Stimulated activated CD4-positive, alpha-beta T cell treated with anti-CD3 and anti-CD28 coated beads, Interleukin-15, amount 100 ng/mL, for 1 hour (primary cell): ENCODE measurements at places on chromosomes 13 and 19.

DNA sequence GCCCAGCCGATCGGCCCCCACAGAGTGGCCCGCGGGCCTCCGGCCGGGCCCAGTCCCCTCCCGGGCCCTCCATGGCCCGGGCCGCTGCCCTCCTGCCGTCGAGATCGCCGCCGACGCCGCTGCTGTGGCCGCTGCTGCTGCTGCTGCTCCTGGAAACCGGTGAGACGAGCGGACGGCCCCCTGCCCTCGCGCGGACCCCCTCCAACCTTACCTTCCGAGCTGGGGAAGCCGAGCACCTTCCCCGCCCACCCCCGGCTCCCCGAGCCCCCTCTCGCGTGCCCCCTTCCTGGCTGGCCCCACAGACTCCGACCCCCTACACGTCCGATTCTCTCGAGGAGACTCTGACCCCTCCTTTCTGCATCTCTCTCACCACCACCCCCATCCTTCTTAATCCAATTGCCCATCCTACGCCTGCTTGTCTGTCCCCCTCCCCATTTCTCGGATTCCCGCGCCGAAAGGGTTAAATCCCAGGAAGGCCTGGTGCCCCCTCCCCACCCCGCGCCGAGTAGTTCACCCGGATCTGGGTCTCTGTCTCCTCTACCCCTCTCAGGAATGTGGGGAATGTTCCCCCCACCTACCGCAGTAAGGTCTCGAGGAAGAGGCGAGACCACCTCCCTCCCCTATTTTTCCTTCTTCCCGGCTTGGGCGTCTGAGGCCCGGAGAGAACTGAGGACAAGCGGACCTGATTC is 502 bp downstream of the NECTIN2 start:
- no peak for DNase-seq

DNA sequence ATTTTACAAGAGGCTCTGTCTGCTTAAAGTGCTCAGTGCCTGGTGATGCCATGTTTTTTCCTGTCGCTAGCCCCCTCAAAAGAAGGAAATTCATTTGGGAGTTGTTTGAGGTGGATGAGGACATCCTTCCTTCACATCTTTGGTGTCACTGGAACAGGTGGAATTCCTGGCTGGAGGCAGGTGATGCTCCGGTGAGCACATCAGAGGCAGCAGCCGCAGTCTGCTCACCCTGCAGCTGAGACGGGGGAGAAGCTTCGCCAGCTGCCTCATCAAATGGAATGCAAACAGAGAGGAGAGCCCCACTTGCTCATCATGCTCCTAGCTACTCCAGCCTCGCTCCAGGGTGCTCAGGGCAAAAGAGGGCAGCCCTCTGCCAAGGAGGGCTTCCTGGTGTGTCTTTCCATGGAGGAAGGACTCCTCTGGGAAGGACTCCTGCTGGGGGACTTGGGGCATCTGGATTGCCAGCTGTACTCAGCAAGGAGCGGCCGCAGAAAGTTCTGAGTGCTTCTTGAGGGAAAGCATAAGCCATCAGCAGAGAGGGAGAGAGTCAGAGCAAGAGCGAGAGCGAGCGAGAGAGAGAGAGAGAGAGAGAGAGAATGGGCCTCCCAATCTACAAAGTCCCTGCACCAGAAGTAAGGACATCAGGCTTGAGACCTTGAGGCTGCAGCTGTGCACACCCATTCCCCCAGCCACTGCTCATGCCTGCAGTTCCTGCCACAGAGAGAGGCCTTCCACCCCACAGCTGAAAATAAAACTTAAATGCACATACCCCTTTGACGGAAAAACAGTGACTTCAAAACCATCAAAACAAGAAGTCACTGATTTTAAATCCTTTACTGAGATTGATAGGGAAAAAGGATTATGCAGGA is 74.3 kb upstream of the UBL3 start:
- no peak for DNase-seq

- no peak for DNase-seq
These were observed 11.3 kb downstream of the SLC25A42 start for GRCh38 chr19:19075126-19075525.

- DNase-seq = no peak
These were observed 2.7 kb downstream of the ING1 start for GRCh38 chr13:110716247-110716515.

GRCh38 chr13:39565036-39565949 is 37.7 kb downstream of the LHFPL6 start:
- DNase-seq = no peak

- no peak for DNase-seq
These were observed 256.6 kb downstream of the ABCC4 start for GRCh38 chr13:95044452-95045205.

GRCh38 chr13:44379885-44380284 is 6.3 kb downstream of the SERP2 start:
- no peak for DNase-seq

- peak; percentile 59 for DNase-seq
These were observed 194.5 kb downstream of the KATNAL1 start for GRCh38 chr13:30112602-30113435.

DNA sequence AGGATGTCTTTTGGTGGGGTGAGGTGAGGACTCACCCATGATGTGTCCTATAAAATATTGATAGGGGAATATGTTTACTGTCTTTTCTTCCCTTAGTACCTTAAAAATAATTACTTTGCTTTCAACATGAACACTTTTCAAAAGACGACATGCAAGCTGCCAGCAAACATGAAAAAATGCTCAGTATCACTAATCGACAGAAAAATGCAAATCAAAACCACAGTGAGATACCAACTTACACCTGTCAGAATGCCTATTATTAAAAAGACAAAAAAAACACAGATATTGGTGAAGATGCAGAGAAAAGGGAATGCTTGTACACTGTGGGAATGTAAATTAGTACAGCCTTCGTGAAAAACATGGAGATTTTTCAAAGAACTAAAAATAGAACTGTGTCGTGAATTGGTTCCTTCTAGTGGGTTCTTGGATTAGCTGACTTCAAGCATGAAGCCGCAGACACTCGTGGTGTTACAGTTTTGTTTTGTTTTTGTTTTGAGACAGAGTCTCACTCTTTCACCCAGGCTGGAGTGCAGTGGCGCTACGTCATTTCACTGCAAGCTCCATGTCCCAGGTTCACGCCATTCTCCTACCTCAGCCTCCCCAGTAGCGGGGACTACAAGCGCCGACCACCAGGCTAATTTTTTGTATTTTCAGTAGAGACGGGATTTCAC is 160.9 kb downstream of the FGF9 start:
- no peak for DNase-seq

DNA sequence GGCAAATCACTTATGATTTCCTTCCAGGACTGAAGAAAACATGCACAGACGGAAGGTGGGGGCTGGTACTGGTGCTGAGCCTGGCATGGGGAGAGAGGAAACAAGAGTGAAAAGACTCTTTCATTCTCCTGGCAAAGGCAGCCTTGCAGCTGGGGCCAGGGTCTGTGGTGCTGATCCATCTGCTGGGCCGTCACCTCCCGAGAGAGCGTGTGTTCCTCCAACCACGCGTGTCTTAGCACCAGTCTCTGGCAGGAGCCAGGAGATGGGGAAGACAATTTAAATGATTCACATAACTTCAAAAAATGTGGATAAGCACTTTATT is 23.9 kb upstream of the SPART start:
- no peak for DNase-seq

DNA sequence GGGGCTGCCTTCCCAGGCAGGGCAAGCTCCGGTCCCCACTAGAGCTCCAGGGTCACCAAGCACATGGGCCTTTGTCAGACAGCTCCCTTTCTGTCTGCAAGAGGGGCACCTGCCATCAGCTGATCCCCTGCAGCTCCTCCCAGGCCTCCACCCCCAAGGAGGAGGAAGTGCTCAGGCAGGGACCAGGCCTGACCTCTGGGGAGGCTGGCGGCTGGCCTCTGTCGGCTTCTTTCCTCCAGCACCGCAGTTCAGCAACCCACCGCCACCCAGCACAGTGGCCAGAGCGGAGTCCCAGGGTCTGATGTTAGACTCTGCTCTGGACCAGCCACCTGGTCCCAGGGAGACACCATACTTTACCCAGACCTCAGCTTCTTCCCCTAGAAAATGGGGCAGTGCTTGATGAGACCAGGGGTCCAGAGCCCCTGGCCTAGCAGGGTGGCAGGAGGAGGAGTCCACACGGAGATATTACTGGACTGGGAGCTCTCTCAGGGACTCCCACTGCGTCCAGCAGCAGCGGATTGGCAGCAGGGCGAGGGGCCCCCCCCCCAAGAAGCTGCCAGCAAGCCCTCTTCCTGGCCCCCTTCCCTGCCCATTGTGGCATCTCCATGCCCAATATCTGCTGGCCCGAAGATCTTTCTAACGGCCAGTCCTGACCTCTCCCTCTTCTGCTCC is 24.1 kb downstream of the NKPD1 start:
- DNase-seq = no peak

- no peak for DNase-seq
These were observed 74.2 kb downstream of the IRS2 start for GRCh38 chr13:109712124-109712722.

DNA sequence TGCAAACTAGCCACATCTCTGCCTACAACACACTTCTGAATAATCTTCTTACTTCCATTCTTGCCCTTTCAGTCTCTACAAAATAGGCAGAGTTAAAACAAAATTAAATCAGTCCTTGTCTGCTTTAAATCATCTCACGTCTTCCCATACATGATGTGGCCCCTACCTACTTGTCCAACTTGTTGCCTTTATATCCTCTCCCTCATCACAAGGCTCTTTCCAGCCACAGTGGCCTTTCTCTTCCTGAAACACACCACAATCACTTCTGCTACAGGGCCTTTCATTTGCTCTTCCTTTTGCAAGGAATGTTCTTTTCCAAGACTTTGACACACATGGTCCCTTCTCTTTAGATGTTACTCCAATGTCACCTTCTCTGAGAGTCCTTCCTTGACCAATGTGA is 1.7 kb downstream of the RBM26 start:
- DNase-seq = no peak

DNA sequence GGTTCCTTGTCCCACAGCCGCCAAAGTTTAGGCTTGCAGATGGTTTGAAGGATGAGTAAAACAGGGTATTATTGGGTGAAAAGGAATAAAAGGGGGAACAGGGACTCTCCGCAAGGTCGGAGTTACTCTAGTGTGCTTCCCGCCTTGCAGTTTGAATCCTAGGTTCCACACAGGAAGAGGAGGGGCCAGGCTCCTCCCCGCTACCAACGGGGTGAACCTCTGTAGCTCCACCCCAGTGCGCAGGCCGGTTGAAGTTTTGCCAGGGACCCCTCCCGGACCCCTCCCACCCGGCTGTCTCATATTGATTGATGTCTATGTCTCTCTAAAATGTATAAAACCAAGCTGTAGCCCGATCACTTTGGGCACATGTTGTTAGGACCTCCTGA is 11.6 kb upstream of the GTF2F2 start:
- DNase-seq = no peak

- no peak for DNase-seq
These were observed 294.9 kb downstream of the NDFIP2 start for GRCh38 chr13:79775830-79776229.

GRCh38 chr13:52344108-52344507 is 61.9 kb downstream of the THSD1 start:
- DNase-seq = no peak

DNA sequence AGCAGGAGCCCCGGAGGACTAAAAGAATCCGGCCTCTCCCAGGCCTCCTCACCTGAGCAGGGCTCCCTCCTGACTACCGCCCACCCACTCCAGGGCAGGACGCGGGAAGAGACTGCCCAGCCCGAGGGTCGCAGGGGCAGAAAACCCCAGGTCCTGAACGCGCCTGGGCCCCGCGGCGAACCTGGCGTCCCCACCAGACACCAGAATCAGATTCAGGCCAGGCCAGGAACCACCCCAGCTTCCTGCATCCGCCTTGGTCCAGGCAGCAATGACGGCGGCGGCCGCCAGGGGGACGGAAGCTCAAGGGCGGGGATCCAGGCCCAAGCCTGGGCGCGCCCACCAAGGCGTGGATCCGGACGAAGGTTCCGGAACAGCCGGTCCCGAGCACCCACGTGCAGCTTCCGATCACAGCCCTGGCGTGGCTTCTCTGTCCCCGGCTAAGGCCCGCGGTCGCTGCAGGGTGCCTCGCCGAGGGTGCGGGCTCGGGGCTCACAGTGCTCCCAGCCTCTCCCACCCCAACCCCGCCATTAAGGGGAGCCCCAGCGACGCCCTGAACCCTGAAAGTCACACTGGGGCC is 3.6 kb downstream of the LGALS7 start:
- DNase-seq = peak; percentile 84

DNA sequence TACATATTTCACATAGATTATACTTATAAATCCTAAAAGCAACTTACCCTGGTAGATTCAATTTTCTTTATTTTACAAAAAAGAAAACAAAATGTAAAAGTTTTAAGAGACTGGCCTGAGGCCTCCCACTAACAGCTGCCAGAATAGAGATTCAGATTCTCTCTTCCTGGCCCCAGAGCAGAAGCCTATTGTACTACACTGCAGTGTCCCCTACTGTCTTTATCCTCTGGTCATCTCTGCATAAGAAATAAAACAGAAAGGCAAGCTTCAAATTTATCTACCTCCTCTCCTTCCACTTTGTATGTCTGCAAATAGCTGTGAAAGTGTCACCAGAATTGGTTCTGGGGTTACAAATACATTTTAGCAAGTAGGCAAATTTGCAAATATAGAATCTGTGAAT is 1004.1 kb upstream of the PCDH9 start:
- no peak for DNase-seq

DNA sequence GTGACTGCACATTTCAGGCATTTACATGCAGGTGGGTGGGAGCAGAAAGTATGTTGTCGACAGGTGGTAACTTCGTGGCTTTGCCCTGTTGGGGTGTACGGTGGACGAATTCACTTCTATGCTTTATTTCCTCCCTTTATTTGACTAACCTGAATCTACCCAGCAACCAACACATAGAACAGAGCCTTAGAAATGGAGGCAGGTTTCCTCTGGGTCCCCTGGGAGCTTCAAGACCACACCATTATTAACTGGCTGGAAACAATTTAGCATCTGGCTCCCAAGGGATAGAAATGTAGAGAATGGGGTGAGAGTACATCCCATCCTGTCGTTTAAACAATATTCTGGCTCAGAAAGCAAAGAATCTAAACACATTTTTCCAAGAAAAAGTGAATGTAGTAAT is 244.4 kb downstream of the DLEU7 start:
- DNase-seq = no peak

- no peak for DNase-seq
These were observed 20.5 kb downstream of the ZNF114 start for GRCh38 chr19:48290401-48290770.
